Cardiac fibroblast (primary cell): ENCODE measurements at places on chromosomes 12 and 14.

DNA sequence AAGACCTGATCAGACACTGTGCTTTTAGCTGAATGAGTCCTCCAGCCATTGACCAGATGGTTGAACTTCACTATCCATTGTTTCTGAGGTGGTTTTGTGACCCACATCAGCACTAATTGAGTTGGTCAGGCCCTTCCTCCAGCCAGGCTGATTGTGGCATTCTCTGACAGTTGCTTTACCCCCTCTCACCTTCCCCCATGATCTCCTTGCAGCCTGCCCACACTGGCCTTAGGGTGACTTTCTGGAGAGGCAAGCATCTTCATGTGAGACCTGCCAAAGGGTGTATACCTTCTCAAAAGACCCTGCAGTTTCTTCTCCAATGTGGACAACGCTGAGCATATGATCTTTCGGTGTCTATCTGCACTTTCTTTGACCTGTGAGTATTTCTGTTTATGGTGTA, 83.9 kb downstream of the GPATCH2L start:
- no peak for DNase-seq

DNA sequence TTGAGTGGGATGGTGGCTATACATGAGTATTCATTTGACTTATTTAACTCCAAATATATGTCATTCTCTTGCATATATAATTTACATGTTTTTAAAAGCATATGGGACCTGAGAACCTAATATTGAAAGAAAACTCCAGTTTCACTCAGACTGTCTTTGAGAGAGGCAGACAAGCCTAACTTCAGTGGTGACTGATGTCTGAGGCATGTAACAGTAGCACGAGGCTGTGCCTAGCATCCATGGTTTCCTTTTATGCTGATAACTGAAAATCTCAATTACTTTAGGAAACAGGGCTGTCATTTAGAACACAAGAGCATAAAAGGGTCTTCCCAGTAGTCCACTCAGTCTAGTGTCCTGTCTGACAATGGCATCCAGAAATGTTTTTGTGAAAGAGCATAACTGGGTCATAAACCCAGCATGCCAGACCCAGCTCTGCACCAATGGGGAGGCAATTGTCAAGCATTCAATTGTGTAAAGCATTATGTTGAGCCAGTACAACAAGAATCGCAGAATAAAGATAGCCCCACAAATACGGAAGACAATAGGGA, 24.3 kb downstream of the MAPK1IP1L start:
- peak; percentile 51 for DNase-seq

GRCh38 chr12:94545935-94546771, 86.5 kb upstream of the CEP83 start:
- DNase-seq, result peak; percentile 80

DNA sequence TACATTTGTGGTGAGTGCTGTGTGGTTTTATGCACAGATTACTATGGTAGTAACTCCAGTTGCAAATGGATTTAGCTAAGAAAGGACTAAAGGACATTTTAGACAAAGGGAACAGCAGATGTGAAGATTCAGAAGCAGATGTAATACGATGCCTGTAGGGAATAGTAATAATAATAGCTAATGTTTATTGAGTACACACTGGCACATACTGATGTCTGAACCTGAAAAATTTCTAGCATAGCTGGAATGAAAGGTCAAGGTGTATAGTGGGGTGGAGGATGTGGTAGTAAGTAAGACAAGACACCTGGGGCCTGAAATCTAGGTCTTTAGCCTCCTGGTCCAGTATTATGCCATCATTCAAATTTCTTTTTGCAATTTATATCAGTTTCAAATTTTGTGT, 54.3 kb upstream of the LRTM2 start:
- no peak for DNase-seq

GRCh38 chr14:86790408-86791364, 1202.3 kb downstream of the GALC start:
- DNase-seq, result no peak
